Spinal cord (tissue), 10 donors: ENCODE measurements at places on chromosomes 5 and 9. TPM values are rescaled to one million over a fixed set of nuclear protein-coding genes. Genes with fewer than 3 reads are reported as not detected.

- H3K27me3 ChIP-seq, result peaks cover 8% of the 10 kb centered on the region
- no peaks in the 10 kb centered on the region for H3K36me3 ChIP-seq
- H3K4me3 ChIP-seq, result no peak overlapping the region
- no peak overlapping the region for H3K27ac ChIP-seq
Observed at GRCh38 chr9:123868002-123868401, 61.9 kb downstream of the DENND1A start.

- no peak overlapping the region for H3K27ac ChIP-seq
- no peak overlapping the region for H3K4me3 ChIP-seq
Observed at GRCh38 chr5:113123618-113124017, 147.0 kb downstream of the DCP2 start.

Gene SLC25A2
- total RNA-seq, result 0.39 TPM

- no peak for DNase-seq
- no peaks in the 10 kb centered on the region for H3K27me3 ChIP-seq
- H3K4me1 ChIP-seq, result no peaks in the 10 kb centered on the region
- H3K36me3 ChIP-seq, result no peaks in the 10 kb centered on the region
Observed at GRCh38 chr5:133497608-133498348, 114.6 kb downstream of the FSTL4 start.

Gene CDX1
- not detected for total RNA-seq

Gene OMD
- total RNA-seq, result 133 TPM

- no peak overlapping the region for H3K4me3 ChIP-seq
- H3K27ac ChIP-seq, result no peak overlapping the region
- peaks cover 9% of the 10 kb centered on the region for H3K4me1 ChIP-seq
- peaks cover under 1% of the 10 kb centered on the region for H3K27me3 ChIP-seq
- peaks cover 9% of the 10 kb centered on the region for H3K36me3 ChIP-seq
Observed at GRCh38 chr9:124470726-124471125, 20.5 kb downstream of the ADGRD2 start.

DNA sequence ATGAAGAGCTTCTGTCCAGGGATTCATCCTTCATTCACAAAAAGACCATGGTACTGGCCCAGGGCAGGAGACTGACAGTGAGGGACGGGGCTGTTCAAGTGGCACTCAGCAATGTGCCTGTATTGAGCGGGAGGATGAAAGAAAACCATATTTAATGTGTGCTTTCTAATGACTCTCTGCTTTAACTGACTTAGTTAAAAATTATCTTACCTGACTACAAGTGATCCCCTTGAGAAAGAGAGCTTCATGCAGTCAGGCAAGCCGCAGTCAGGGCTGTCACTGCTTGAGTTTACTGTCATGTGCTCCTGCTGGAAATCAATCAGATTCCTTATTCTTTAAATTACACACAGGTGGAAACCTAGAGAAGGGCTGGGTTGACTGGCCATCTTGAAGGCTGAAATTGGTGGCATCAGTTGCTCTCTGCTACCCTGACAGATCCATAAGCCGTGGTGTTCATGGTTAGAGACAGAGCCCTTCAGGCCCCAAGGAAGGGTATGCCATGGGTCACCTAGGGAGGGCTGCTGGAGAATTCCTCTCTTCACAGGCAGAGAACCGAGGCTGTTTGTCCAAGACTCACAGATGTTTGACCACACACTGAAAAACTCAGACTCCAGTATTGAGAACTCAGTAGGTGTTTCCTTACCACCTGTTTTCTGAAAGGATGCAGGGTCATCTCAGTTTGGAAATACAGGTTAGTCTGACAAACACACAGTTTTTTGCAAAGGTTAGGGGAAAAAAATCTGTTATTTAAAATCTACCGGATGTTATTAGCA is 70.9 kb downstream of the TRIO start:
- H3K36me3 ChIP-seq, result no peaks in the 10 kb centered on the region
- no peaks in the 10 kb centered on the region for H3K27me3 ChIP-seq
- no peak overlapping the region for H3K27ac ChIP-seq
- no peak for DNase-seq
- peaks cover 28% of the 10 kb centered on the region for H3K4me1 ChIP-seq

Gene TAL2
- total RNA-seq, result 2.5 TPM

DNA sequence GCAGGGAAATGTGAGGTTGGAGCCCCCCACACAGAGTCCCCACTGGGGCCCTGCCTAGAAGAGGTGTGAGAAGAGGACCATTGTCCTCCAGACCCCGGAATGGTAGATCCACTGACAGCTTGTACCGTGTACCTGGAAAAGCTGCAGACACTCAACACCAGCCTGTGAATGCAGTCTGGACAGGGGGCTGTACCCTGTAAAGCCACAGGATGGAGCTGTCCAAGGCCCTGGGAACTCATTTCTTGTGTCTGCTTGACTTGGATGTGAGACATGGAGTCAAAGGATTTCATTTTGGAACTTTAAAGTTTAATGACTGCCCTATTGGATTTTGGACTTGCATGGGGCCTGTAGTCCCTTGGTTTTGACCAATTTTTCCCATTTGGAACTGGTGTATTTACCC is 535.0 kb upstream of the MEF2C start:
- no peak for DNase-seq
- H3K27me3 ChIP-seq, result no peaks in the 10 kb centered on the region
- no peaks in the 10 kb centered on the region for H3K4me1 ChIP-seq
- H3K27ac ChIP-seq, result no peak overlapping the region

- no peaks in the 10 kb centered on the region for H3K36me3 ChIP-seq
- peak overlapping the region; percentile 89 for H3K4me3 ChIP-seq
- peaks cover 10% of the 10 kb centered on the region for H3K4me1 ChIP-seq
- no peak for DNase-seq
- H3K27ac ChIP-seq, result peak overlapping the region; percentile 97
- H3K27me3 ChIP-seq, result no peaks in the 10 kb centered on the region
Observed at GRCh38 chr5:134226441-134227192, 744 bp upstream of the PPP2CA start.

GRCh38 chr9:92890761-92891160 is 12.9 kb upstream of the ZNF484 start:
- no peak overlapping the region for H3K27ac ChIP-seq
- no peaks in the 10 kb centered on the region for H3K36me3 ChIP-seq
- no peak for DNase-seq
- no peaks in the 10 kb centered on the region for H3K27me3 ChIP-seq

Gene ABLIM3
- total RNA-seq, result 32.6 TPM

GRCh38 chr9:89376741-89377351 is 58.5 kb downstream of the SECISBP2 start:
- H3K27me3 ChIP-seq, result no peaks in the 10 kb centered on the region
- H3K4me1 ChIP-seq, result peaks cover 7% of the 10 kb centered on the region
- no peak for DNase-seq
- H3K36me3 ChIP-seq, result peaks cover 65% of the 10 kb centered on the region
- no peak overlapping the region for H3K27ac ChIP-seq

DNA sequence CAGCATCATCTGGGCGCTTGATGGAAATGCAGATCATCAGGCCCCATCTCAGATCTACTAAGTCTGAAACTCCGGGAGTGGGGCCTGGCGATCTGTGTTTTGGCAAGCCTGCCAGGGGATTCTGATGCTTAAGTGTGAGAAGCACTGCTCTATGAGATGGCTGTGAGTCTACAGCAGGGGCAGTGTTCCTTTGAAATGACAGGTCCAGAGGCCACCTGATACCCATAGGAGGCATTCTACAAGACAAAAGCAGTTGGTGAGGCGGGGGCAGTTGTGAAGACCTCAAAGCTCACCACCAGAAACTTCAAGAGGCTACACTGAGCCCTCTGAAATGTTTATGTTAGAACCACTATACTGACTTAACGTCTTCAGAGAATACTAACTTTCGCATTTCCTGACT is 86.9 kb upstream of the SPATA31D4 start:
- no peak overlapping the region for H3K4me3 ChIP-seq
- no peak for DNase-seq
- no peaks in the 10 kb centered on the region for H3K36me3 ChIP-seq
- H3K27me3 ChIP-seq, result peaks cover 2% of the 10 kb centered on the region

- no peak overlapping the region for H3K27ac ChIP-seq
- H3K4me3 ChIP-seq, result no peak overlapping the region
- H3K36me3 ChIP-seq, result no peaks in the 10 kb centered on the region
- no peaks in the 10 kb centered on the region for H3K4me1 ChIP-seq
- H3K27me3 ChIP-seq, result no peaks in the 10 kb centered on the region
- DNase-seq, result no peak
Observed at GRCh38 chr9:18233776-18234445, 240.0 kb upstream of the ADAMTSL1 start.

Gene FBP2
- 8.0 TPM for total RNA-seq

Gene AHRR
- total RNA-seq, result 2.8 TPM

Gene PIP5KL1
- 7.3 TPM for total RNA-seq

- no peaks in the 10 kb centered on the region for H3K27me3 ChIP-seq
- no peak overlapping the region for H3K4me3 ChIP-seq
- no peaks in the 10 kb centered on the region for H3K4me1 ChIP-seq
- no peak for DNase-seq
Observed at GRCh38 chr5:55691265-55692105, 20.6 kb downstream of the SLC38A9 start.

DNA sequence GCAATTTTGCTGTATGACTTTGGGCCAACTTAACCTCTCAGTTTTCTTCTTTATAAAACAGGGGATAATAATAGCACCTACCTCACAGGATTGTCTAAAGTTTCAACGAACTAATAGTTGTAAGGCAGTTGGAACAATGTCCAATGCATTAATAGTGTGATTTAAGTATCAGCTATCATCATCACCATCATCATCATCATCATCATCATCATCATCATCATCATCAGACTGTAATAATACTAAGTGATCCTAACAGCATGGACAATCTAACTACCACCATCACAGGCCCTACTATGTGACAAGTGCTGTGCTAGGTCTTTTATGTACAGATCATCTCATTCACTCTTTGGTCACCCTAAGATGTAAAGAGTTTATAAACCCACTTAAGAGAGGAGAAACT is 196.0 kb downstream of the MAPKAP1 start:
- peaks cover 13% of the 10 kb centered on the region for H3K4me1 ChIP-seq
- H3K4me3 ChIP-seq, result no peak overlapping the region
- no peaks in the 10 kb centered on the region for H3K27me3 ChIP-seq
- peaks cover 3% of the 10 kb centered on the region for H3K36me3 ChIP-seq
- no peak for DNase-seq
- H3K27ac ChIP-seq, result peak overlapping the region; percentile 50

Gene HSPB3
- 1.4 TPM for total RNA-seq

Gene MYO10
- 34.5 TPM for total RNA-seq
